CD4-positive, CD25-positive, alpha-beta regulatory T cell (primary cell): ENCODE measurements at places on chromosomes 5 and 9.

DNA sequence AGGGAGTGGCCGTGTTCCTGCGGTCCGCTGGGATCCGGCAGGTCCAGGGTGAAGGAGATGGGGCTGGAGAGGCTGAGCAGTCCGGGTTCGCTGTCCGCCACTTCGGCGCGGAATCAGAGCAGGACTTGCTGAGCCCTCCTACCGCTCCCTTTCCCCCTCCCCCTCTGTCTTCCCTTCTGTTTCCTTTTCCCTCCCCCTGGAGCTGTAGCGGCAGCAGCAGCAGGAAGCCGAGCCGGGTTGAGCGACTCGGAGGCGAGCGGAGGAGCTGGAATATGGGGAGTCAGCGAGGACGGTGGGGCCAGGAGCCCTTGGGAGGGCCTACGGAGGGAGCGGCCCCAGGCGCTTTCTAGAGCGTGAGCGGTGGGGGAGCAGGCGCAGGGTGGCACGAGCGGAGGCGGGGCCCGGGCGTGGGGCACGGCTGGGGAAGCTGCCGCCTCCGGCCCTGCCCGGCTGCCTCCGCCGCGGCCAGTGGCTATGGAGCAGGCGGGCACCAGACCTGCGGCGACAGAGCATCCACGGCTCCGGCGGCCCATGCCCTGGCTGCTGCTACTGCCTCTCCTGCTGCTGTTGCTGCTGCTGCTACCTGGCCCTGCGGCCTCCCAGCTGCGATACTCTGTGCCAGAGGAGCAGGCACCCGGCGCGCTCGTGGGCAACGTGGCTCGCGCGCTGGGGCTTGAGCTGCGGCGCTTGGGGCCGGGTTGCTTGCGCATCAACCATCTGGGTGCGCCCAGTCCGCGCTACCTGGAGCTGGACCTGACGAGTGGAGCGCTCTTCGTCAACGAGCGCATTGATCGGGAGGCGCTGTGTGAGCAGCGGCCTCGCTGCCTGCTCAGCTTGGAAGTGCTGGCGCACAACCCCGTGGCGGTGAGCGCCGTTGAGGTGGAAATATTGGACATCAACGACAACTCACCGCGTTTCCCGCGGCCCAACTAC is at the start of gene PCDHAC2:
Gene PCDHAC2, plus strand, starts transcription at position 184 of the 933 bp plus-strand sequence. Its CDS starts 291 bp downstream, at position 475.
- DNase-seq: no peak

DNA sequence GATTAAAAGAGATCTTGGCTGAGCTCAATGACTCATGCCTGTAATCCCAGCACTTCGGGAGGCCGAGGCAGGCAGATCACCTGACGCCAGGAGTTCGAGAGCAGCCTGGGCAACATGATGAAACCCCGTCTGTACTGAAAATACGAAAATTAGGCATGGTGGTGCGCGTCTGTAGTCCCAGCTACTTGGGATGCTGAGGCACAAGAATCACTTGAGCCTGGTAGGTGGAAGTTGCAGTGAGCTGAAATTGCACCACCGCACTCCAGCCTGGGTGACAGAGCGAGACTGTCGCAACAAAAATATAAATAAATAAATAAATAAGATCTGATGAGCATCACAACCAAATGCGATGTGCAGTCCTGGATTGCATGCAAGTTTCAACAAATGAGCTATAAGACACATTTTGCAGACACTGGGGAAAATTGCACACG is 8.7 kb upstream of the ENG start:
- DNase-seq: no peak

DNA sequence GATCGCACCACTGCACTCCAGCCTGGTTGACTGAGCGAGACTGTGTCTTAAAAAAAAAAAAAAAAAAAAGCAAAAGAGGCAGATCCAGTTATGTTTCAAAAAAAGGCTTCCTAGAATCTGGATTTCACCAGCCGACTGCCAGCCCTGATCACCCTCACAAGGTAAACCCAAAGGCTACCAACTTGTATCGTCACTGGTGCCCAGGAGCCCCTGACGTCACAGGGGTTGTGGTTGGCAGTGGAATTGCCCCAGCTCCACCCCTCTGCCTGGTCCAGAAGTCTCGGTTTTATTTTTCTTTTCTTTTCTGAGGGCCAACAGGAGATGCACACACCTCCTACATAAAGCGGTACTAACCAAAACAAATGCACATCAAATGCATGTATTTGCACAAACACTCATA is 6.0 kb upstream of the LMX1B start:
- DNase-seq: no peak

- DNase-seq: no peak
Measured at GRCh38 chr9:2299156-2299842, 284.2 kb downstream of the SMARCA2 start.

DNA sequence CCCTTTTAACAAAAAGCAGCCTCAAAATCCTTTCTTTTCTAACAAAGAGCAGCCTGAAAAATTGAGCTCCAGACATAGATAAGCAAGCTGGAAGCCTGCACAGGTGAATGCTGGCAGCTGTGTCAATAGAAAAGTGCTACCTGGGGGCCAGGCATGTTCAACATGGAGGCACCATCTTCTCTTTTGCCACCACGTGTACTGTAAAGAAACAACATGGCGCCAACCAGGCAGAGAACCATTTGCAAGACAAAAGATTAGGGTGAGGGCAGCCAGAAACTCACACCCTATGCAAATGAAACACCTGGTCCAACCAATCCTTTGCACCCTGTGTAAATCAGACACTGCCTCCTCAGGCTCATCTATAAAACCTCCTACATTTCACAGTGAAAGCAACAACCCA is 96.0 kb downstream of the ACTL7B start:
- DNase-seq: no peak

DNA sequence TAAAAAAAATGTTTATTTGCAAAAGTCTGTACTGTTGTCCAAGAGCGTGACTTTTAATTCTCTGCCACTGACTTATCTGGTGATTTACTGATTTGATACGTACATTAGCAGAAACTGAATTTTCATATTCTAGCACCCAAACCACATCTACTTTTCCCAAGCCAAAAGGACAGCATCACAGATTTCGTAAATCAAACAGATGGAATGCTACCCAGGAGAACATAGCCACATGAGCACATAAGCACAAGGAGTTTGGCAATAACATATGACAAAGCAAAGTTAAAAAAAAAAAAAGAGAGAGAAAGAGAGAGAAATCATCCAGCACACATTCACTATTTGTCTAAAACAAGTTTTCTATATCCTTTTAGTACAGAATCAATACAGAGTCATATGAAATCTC is 83.7 kb downstream of the HINT1 start:
- DNase-seq: no peak

GRCh38 chr5:35182910-35183535 is 47.3 kb downstream of the PRLR start:
- no peak for DNase-seq

DNA sequence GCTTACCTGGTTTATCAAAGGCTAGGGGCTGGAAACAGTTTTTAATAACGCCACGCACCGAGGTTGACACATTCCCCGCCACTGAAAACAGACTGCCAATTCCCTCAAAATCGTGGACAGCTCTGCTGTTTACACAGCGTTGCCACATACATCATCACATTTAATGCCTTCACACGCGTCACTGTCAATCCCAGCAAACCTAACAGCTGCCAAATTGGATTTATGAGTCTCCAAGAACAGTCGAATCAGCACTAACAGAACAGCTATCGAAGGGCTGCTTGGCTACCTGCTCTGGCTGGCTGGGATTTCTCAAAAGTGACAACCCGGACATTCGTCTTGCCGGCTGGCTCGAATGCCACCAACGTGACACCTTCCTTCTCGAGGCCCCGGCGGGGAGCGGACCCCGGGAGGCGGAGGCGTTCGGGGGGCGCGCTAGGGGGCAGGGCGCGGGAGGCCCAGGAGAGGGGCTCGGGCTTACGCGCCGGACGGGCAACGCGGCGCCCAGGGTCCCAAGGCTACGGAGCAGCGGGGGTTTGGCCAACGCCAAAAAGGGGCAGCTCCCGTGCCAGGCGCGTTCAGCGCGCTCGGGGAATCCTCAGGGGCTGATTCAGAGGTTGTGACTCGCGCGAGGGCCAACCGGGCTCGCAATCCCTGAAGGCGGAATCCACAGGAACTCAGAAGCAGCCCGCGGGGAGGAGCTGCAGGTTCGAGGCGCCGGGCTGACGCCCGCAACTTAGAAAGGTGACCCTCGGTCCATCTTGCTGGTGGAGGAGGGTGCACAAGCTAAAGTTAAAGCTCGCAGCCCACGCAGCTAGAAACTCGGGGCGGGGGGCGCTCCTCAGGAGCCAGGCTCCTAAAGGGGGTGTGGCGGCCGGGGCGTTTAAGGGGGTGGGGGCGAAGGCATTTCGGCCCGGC is 1.2 kb downstream of the CDC14B start:
- DNase-seq: no peak

DNA sequence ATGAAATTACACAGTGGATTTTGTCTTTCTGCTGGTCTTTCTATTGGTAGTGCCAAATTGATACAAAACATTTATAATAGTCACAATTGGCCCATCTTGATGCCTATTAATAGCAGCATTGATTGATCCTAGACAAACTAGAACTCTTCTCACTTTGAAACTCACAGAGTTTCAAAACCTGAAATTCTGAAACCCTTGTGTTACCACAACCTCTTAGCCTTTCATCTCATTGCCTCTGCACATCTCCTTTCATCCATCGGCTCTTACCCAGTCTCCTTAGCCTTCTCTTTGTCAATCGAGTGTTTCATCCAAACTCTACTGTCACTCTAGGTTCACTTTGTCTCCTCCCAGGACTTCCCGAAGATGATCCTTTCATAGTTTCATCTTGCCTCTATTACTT is 22.1 kb downstream of the PLPPR1 start:
- DNase-seq: no peak

- DNase-seq: no peak
Measured at GRCh38 chr5:108636135-108636853, 111.4 kb upstream of the FER start.

GRCh38 chr5:117803533-117803932 is 1184.8 kb downstream of the DTWD2 start:
- no peak for DNase-seq

GRCh38 chr9:137749511-137749910 is 128.1 kb upstream of the CACNA1B start:
- no peak for DNase-seq

GRCh38 chr9:93114984-93115335 is 18.9 kb downstream of the CARD19 start:
- DNase-seq: no peak

- DNase-seq: no peak
Measured at GRCh38 chr5:72537166-72537565, 30.0 kb upstream of the ZNF366 start.

DNA sequence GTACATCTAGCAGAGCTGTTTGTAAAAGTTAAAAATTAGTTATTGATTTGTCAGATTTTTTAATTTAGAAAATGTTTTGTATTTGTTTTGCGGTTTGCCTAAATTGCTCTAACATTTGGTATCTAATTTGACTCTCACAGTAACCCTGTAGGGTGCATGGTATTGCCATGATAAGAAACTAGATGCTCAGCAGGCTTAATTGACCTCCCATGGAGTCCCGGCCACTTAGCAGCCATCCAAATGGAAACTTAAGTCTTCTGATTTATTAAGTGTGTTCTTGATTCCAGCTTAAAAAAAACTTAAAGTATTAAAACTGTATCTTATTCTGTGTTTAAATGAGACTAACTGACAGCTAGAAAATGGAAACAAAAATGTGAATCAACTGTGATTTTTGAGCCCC is 54.5 kb downstream of the CAST start:
- no peak for DNase-seq

- DNase-seq: no peak
Measured at GRCh38 chr9:97673922-97674321, 23.2 kb downstream of the XPA start.

DNA sequence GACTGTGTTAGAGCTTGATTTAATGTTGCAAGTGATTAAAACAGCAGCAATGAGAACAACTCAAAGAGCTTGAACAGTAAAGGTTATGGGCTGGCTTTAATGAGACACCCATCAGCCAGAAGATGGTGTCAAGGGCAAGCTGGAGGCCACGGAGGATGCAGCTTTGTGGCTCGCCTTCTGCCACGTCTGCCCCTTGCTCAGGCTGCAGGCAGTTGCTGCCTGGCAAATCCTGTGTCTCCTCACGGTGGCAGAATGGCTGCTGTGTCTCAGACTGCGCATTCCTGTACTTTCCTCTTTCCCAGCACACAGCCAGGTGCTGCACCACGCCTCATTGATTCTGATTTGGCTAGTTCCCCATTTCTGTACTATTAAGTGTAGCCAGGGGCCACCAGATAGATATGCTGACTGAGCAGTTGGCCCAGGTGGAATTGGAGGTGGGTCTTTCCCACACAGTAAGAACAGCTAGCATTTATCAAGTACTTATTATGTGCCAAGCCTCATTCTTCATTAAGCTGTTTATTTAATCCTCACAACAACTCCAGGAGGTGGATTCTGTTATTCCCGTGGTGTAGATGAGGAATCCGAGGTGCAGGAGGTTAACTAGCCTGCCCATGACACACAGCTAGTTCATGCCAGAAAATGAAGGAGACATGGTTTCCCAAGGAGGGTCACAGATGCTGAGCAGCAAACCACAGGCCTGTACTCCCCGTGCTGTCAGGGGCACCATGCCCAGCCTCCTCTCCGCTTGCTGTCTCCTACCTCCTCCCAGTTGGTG is 3.5 kb downstream of the NXNL2 start:
- no peak for DNase-seq

DNA sequence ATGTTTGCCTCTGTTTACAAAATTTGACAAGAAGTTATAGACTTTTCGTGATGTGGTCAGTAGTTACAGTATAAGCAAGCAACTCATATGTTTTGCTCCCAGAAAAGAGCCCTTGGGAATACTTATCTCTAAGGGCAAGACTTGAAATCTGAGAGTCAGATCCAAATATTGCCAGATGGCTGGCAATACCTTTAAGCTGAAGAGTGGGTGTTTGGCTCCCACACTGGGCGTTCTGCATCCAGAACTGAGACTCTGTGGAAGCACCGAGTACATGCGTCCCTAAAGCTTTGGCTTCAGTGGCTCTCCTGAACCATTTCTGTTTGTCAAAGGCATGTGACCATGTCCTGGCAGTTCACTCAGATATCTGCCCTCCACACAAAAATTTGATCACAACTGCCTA is 194.1 kb downstream of the DCP2 start:
- no peak for DNase-seq

- DNase-seq: no peak
Measured at GRCh38 chr9:117757561-117758190, 53.5 kb downstream of the TLR4 start.

GRCh38 chr5:93580927-93581445 is at the start of gene NR2F1-AS1:
TSS of gene NR2F1-AS1 (minus strand) at chr5:93581219.
- DNase-seq: no peak

- DNase-seq: no peak
Measured at GRCh38 chr5:80755626-80756025, 100.8 kb upstream of the DHFR start.
